Activated CD4-positive, alpha-beta memory T cell treated with anti-CD3 and anti-CD28 coated beads, Interleukin-2, amount 10 ng/mL, durations not matched to agents 7 days and 5 days (primary cell): ENCODE measurements at places on chromosomes 3 and 15.

- peaks cover 2% of the 10 kb centered on the region for H3K4me1 ChIP-seq
- H3K27me3 ChIP-seq = peaks cover 6% of the 10 kb centered on the region
- H3K36me3 ChIP-seq = no peaks in the 10 kb centered on the region
- no peak overlapping the region for H3K27ac ChIP-seq
- no peak overlapping the region for H3K4me3 ChIP-seq
Observed at GRCh38 chr15:83943849-83944404, 290.0 kb downstream of the ADAMTSL3 start.

DNA sequence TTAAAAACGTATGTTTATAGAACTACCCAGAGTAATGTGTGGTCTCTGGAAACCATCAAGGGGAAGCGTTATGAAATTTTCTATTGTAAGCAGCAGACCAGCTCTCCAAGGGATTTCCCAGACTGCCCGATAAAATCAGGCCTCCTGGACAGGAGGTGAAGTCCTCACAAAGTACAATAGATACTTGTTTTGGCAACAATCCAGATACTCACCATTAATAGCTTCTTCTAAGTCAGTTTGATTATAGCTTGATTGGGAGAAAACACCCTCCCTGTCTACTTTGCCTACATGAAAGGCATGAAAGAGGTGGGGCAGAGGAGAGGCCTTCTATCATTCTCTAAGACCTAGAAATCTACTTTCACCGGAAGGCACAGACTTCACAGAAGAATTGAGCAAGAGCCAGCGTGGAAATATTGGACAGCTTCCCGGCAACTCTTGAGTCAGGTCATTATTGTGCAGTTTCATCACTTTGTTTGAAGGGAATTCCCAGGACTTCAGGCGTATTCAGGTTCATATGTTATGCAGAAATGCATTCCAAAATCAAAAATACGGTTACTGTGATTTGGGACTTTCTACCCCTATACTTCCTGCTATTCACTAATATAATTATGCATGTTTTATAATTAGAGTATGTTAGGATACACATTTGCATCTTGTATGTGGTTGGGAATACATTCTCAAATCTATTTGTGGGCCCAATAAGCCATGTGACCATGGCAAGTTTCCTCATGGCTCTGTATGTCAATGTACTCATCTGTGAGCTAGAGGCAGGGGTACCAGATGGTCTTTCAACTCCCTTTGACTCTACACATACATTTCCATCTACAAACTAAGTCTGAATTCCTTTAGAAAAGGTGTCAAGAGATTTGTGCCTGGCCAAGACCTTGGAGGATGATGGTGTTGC is 103.5 kb downstream of the CD47 start:
- no peaks in the 10 kb centered on the region for H3K27me3 ChIP-seq
- H3K27ac ChIP-seq = peak overlapping the region; percentile 89
- peaks cover 9% of the 10 kb centered on the region for H3K36me3 ChIP-seq
- DNase-seq = no peak
- no peak overlapping the region for H3K4me3 ChIP-seq

DNA sequence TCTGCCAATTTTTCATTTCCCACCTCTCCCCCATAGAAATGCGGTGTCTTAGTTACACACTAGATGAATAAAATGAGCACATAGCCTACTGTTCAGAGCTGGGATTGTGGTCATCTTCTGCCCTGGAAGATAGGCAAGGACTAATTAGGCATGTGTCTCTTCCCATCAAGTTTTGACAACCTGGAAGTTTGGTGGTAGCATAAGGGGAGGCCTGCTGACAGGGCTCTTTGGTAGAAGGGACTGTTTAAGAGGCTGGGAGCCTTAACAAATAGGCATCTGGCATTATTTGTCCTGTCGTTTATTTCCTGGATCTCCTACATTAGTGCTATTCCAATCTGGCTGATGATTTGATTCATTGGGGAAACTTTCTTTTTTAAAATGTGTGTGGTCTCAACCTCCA is 512.3 kb downstream of the ZNF385D start:
- no peak for DNase-seq
- no peaks in the 10 kb centered on the region for H3K36me3 ChIP-seq
- H3K27me3 ChIP-seq = no peaks in the 10 kb centered on the region
- no peak overlapping the region for H3K27ac ChIP-seq
- no peaks in the 10 kb centered on the region for H3K4me1 ChIP-seq

GRCh38 chr3:134956395-134956794 is 161.3 kb downstream of the EPHB1 start:
- no peak overlapping the region for H3K27ac ChIP-seq
- no peaks in the 10 kb centered on the region for H3K4me1 ChIP-seq
- H3K36me3 ChIP-seq = no peaks in the 10 kb centered on the region

- no peaks in the 10 kb centered on the region for H3K36me3 ChIP-seq
- H3K4me3 ChIP-seq = no peak overlapping the region
- no peaks in the 10 kb centered on the region for H3K4me1 ChIP-seq
- DNase-seq = no peak
Observed at GRCh38 chr3:64291956-64292355, 66.7 kb upstream of the PRICKLE2 start.

DNA sequence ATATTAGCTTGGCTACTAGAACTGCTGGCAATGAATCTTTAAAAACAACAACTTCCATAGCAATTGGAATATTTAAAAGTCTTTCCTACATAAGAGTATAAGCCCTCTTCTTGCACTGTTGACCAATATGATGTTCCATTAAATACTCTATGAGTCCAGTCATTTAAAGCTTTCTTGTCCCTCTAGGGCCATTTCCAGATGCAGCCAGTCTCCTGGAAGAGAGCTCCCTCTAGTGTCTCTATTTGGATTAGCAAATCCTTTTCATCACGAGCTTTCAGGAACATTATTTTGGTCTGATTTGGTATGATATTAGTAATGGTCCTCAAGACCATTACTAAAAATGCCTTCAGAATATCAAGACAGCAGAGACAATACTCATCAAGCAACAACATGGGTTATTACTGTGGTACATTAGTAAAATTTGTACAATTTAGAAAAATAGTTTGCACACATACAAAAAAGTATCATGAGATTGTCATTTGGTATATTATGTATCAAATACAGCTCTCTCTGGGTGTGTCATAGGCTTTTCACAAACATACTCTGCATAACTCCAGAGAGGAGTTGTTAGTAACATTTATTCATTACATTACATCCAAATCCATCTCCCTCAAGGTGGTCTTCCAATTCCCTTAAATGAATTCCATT is 101.3 kb downstream of the DPH6 start:
- H3K27me3 ChIP-seq = no peaks in the 10 kb centered on the region
- H3K27ac ChIP-seq = no peak overlapping the region
- no peaks in the 10 kb centered on the region for H3K4me1 ChIP-seq
- H3K4me3 ChIP-seq = no peak overlapping the region
- no peak for DNase-seq

GRCh38 chr15:82850731-82851130 is 41.3 kb downstream of the WHAMM start:
- no peak overlapping the region for H3K4me3 ChIP-seq
- peaks cover 1% of the 10 kb centered on the region for H3K27me3 ChIP-seq
- peaks cover 4% of the 10 kb centered on the region for H3K36me3 ChIP-seq
- H3K27ac ChIP-seq = no peak overlapping the region
- H3K4me1 ChIP-seq = peaks cover 6% of the 10 kb centered on the region
- no peak for DNase-seq

DNA sequence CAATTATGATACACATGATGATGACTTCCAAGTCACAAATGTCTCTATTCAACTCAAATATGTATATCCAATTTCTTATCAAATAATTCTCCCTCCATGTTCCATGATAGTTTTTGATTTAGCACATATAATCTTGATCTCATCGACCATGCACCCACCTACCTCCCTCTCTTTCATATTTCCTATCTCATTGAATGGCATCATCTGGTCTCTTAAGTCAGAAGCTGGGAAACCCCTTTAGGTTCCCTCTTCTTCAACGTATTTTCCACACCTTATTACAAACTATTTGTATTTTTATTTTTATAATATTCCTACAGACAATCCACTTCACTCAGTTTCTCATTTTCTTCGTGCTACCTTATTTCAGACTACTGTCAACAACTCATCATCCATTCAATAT is 56.9 kb upstream of the DPH6 start:
- no peak overlapping the region for H3K27ac ChIP-seq
- no peaks in the 10 kb centered on the region for H3K4me1 ChIP-seq
- H3K36me3 ChIP-seq = no peaks in the 10 kb centered on the region

GRCh38 chr3:194540274-194540905 is 53.6 kb upstream of the ATP13A3 start:
- H3K27ac ChIP-seq = no peak overlapping the region
- H3K4me1 ChIP-seq = peaks cover 5% of the 10 kb centered on the region
- H3K4me3 ChIP-seq = no peak overlapping the region
- no peak for DNase-seq
- H3K27me3 ChIP-seq = no peaks in the 10 kb centered on the region

DNA sequence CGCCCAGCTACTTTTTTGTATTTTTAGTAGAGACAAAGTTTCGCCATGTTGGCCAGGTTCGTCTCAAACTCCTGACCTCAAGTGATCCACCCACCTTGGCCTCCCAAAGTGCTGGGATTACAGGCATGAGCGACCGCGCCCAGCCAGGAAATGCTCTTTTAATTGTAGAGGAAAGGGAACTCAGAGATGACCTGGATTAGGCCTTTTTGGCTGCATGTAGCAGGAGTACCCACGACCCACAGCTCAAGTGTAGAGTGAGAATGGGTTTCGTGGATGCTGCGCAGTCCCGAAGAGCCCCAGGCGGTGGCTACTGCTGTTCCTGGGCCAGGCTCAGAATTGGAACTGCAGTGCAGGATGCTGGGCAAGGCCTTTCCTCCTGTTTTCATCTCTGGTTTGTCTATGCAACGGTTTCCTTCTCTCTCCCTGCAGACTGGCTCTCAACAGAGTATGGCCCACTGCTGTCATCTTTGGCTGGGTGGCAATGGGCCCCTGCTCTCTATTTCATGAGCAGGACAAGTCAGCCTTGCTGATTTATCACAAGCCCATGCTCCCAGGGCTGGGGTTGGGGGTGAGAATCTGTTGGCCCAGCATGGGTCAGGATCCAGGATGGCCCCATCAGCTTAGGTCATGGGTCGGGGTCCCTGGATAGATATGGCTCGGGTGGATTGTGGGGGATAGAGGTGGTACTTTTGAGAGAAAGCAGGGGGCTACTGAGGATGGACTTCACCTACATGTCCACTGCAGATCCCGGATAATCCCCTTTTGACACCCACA is 51.2 kb downstream of the GASK1A start:
- H3K27me3 ChIP-seq = peaks cover 4% of the 10 kb centered on the region
- no peaks in the 10 kb centered on the region for H3K36me3 ChIP-seq
- H3K4me3 ChIP-seq = no peak overlapping the region
- DNase-seq = no peak
- H3K4me1 ChIP-seq = no peaks in the 10 kb centered on the region
- H3K27ac ChIP-seq = no peak overlapping the region

GRCh38 chr15:53457479-53457878 is 302.0 kb downstream of the WDR72 start:
- H3K27ac ChIP-seq = no peak overlapping the region
- H3K36me3 ChIP-seq = no peaks in the 10 kb centered on the region
- no peaks in the 10 kb centered on the region for H3K4me1 ChIP-seq
- DNase-seq = no peak

- H3K4me1 ChIP-seq = no peaks in the 10 kb centered on the region
- H3K36me3 ChIP-seq = peaks cover 82% of the 10 kb centered on the region
- no peak for DNase-seq
- H3K4me3 ChIP-seq = no peak overlapping the region
- no peaks in the 10 kb centered on the region for H3K27me3 ChIP-seq
- H3K27ac ChIP-seq = no peak overlapping the region
Observed at GRCh38 chr15:89621547-89621946, 33.7 kb downstream of the KIF7 start.
